ENCODE measurements at places on chromosomes 6 and 20.

DNA sequence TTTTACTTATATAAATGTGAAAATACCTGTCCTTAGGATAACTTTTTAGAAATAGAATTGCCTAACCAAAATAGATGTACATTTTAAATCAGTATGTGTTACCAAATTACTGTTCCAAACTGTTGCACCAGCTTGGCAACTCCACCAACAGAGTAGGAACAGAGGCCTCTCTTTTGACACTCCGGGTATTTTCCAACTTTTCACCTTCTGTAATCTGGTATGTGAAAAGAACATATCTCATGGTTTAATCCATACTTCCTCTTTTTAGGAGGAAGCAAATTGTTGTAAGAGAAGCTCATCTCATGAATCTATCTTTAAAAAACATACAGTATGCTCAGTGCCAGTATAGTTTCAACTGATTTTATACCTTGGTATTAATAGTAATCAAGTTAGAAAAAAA, 24.9 kb downstream of the RNF144B start:
- DNase-seq, result no peak

DNA sequence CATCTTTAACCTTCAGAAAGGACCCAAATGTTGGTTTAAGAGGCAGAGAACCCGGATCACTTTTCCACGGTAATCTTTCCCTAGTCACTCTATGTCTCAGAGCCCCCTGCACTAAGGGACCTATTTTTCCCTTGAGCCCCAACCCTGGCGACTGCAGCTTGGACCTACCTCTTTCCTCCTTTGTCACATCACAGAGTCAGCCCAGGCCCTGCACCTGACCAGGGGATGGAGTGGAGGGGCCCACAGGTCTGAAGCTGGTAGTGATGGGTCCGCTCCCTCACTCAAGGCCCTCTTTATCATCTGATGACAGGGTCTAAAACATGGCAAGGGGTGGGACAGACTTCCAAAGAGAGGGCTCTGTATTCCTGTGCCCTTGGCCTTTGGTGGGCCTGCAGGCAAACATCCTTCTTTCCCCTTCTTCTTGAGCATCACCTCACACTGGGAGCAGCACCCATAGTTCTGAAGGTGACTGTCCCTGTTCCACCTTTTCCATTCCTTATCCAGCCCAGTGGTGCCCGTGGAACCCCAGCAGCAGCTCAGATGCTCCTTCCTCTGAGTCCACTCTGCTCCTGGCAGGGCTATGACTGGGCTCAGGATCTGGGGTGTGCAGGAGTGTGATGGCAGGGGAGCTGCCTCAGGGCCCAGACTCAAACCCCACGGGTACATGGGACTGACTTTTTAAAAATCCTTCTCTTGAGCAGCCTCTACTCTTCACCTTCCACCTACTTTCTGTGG, 6.3 kb downstream of the RAET1L start:
- DNase-seq, result no peak

- no peak for DNase-seq
Observed at GRCh38 chr20:32454164-32455145, 96.3 kb downstream of the ASXL1 start.

- no peak for DNase-seq
Observed at GRCh38 chr6:73690056-73690455, 5.9 kb upstream of the CD109 start.

DNA sequence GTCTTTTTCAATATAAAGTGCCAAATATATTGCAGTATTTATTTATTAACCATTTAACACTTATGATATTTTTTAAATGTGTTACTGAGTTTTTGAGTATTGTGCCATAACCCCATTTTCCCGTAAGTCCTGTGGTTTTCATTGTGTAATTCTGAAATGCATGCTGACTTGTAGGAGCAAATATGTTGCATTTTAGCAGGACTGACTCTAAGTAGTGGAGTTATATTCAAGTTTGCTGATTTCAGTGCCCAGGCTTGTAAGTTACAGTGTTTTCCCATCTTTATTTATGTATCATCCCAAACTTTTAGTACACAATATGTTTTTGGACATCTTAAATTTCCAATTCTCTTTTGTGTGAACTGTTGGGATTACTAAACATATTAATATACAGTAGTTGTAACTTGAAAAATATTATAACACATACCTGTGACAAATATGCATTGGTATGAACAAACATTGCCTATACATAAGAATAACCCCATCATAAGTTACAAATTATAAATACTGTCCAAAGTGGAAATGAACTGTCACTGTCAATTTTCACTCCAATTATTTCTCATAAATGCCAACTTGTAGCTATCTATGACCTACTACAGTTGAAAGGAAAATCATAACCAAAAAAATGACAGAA, 179.3 kb upstream of the RUNX2 start:
- DNase-seq, result no peak

- DNase-seq, result no peak
Observed at GRCh38 chr6:130585587-130585986, 219.8 kb downstream of the TMEM200A start.

- DNase-seq, result no peak
Observed at GRCh38 chr6:132465530-132466485, 47.1 kb downstream of the STX7 start.

- DNase-seq, result no peak
Observed at GRCh38 chr6:163883984-163884383, 469.5 kb downstream of the QKI start.
